ENCODE measurements at places on chromosomes 7 and 10.
A peak's percentile ranks its signal among the peaks of the same experiment; 100 is the strongest.

GRCh38 chr10:110618230-110618610 lies 25.9 kb upstream of the RBM20 start:
- no peak for DNase-seq

DNA sequence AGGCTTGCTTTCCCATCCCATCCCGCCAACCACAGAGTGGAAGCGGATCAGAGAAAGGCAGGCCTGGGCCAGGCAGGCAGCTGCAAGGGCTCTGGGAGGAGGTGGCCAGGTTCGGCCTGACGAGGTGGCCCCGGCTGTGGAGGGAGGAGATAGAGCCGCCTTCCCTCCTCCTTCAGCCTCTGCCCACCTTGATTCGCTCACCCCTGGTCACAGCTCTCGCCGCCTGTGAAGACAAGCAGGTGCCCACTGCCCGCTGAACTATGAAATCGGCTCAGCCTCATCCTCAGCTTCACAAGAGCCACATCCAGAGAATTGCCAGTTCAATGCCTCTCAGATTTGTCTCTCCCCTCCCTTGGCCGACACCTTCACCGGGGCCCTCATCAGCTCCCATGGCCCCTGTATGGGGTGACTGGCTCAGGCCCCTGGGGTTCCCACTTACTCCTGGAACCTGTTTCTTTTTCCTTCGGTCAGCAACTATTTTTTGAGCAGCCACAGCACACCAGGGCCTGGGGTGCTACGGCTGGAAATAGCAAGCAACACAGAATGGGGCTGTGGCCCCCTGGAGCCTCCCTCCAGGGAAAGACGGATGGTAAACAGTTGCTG lies 80.0 kb upstream of the CHST15 start:
- DNase-seq, result no peak

DNA sequence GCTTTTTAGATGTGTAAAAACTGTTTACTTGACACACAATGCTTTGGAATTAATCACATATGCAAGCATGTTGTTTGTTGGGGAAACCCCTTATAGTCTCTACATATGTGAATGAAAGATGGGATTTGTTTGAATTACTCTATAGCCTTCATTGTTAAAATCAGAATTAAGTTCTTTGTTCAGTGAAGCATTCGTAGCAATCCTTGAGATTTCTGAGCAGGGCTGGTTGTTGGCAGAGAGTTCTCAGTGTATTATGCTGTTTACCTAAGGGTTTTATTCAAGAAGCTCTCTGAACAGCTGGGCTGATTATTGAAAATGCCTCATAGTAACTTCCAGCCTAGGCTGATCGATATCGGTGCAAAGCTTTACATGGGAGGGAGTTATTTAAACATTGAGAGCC lies 190.9 kb downstream of the VTI1A start:
- DNase-seq, result no peak

DNA sequence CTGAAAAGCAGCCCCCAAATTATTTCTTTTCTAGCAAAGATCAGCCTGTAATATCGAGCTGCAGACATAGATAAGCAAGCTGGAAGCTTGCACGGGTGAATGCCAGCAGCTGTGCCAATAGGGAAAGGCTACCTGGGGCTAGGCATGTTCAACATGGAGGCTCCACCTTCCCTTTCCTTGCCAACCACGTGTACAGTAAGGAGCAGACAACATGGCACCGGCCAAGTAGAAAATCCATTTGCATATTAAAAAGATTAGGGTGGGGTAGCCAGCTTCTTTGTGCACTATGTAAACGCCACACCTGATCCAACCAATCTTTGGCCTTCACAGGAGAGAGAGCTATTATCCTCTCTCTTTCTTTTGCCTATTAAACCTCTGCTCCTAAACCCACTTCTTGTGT lies 56.7 kb upstream of the SEPHS1 start:
- DNase-seq, result peak; percentile 1

GRCh38 chr7:22476824-22477223 lies 23.2 kb downstream of the STEAP1B start:
- no peak for DNase-seq

GRCh38 chr7:39950473-39951225 lies 593 bp downstream of the CDK13 start:
- DNase-seq, result peak; percentile 55

DNA sequence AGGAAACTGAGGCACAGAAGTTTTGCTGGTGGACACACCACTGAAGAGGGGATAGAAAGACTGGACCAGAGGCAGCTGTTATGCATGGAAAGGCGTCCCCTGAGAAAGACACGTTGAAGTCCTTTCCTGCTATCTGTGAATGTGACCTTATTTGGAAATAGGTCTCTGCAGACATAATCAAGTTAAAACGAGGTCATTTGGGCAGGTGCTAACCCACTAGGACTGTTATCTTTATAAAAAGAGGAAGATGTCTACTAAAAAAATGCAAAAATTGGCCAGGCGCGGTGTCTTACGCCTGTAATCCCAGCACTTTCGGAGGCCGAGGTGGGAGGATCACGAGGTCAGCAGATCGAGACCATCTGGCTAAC lies 31.6 kb downstream of the ELMO1 start:
- DNase-seq, result no peak

DNA sequence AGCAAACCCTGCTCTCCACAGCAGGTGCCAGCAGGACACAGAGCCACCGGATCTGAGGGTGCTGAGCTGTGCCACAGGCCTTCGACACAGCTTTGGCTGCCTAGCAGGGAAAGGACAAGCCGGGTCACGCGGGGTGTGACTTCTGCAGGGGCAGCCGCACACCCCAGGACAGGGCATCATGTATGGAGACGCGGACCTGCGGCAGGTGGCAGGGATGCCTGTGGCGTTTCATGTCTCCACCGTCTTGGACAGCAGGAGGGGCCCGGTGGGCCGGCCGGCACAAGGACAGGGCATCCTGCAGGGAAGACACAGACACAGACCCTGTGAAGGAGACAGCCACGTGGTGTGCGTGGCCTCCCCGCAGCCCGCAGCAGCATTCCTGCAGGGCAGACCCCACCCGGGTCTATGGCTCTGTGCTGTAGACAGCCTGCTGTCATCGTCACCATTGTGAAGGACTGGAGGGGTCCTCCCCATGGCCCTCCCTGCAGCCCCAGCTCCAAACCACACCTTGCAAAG lies 109.2 kb downstream of the PDGFA start:
- DNase-seq, result no peak

- no peak for DNase-seq
Observed at GRCh38 chr7:85183296-85183695, 3.6 kb downstream of the SEMA3D start.

DNA sequence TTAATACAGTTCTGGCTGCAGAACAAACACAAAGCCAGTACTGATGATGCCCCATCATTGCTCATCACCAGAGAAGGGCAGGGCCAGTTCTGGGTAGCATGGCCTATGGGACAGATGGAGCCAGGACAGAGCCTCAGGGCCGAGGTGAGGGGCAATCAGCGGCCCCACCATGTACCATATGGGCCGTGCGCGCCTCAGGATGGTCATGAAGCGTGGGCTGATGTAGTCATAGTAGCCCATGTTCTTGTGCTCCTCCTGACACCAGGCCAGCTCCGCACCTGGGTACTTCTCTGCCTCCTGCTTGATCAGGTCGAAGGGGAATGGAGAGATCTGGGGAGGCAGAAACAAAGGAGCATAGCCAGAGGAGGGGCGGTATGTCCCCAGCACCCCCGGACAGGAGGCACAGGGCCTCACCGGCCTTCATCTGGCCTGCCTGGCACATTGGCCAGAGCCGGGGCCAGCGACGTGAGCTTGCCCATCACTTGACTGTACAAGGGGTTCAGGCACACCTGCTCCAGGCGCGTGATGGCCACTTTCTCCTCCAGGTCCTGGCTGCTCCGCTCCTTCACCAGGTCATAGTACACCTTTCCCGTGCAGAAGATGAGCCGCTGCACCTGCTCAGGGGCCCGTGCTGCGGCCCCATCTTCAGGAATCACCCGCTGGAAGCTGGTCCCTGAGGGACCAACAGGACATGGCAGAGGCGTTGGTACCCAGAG lies 26.1 kb downstream of the OGDHL start:
- no peak for DNase-seq

GRCh38 chr7:116111475-116111874 lies 80.9 kb upstream of the TFEC start:
- no peak for DNase-seq

Measured in NCI-H774 (cell line).